ENCODE measurements at places on chromosomes 12 and 14. TPM values are rescaled to one million over a fixed set of nuclear protein-coding genes. Genes with fewer than 3 reads are reported as not detected.

- DNase-seq = no peak
Observed at GRCh38 chr14:76929927-76930326, 98.6 kb downstream of the IRF2BPL start.

DNA sequence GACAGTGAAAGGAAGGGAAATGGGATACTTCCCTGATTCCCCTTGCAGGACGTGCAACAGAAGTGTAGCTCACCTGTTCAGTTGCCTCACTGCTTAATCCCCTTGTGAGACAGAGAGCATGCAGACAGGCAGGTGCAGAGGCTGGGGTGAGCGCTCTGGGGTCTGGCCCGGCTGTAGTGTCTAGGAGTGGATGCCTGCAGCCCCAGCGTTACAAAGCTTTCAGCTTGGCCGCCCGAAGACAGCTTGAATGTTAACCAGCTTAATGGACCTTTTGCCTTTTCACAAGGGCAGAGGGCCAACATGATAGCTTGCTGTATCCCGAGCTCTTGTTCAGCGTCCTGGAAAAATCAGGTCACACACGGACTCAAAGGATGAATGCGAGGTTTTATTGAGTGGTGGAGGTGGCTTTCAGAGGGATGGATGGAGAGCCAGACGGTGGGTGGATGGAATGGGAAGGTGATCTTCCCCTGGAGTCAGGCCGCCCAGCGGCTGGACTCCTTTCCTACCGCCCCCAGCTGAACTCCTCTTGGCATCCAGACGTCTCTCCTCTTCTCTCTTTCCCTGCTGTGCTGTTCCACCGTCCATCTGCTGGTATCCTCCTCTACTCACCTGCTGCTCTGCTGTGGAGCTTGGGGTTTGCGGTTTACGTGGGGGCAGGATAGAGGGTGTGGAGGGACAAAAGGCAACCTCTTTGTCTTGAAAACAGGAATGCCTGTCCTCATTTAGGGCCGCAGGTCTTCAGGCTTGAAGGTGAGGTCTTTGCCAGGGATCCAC is 86.2 kb upstream of the RESF1 start:
- DNase-seq = no peak

DNA sequence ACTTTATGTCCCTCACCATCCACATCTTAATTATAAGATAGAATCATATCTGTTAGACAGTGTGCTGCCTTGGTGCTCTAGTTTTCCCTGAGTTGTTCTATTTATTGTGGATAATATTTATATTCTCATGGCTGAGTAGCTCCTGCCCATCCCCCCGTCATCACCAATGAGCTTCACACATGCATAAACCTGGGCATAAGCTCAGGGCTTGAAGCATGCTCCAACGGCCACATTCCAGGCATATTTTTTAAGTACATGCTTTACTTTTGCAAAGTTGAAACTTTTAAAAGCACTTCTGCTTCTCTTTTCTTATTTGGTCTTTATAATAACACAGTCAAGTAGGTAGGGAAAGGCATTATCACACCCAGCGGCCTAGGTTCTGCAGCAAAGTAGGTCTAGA is 3.4 kb upstream of the FBXO34 start:
- DNase-seq = no peak

- no peak for DNase-seq
Observed at GRCh38 chr12:49821373-49822287, 6.6 kb downstream of the NCKAP5L start.

DNA sequence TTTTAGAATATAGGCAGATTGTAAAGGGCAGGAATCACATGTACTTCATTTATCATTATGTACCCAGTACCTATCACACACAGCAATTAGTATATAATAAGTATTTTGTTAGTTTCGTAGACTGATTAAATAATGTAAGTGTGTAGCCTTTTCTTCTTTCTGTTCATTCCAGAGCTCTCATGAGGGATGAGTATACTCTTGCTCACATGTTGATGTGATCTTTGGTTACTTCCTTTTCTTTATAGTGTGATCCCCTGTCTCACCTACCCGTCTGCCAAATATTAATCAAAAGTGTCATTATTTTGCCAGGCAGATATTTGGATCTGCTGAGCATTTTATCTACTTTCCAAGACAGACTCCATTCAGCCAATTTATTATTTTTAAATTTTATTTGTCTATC is 156.1 kb downstream of the PCNX1 start:
- DNase-seq = no peak

- DNase-seq = no peak
Observed at GRCh38 chr14:98926801-98927200, 345.2 kb downstream of the BCL11B start.

DNA sequence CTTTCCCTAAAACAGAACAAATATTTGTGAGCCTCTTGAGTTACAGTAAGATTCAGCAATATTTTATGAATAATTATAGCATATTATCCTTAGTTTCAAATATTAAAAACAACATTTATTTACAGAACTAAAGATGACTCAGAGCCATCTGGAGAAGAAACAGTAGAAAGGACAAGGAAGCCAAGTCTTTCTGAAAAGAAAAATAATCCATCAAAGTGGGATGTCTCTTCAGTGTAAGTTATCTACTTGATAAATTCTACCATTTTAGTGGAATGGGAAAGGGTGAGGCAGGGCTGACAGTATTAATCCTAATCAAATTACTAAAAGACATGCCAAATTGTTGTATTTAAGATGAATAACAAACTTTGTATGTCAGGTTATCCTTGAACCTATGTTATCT is 88.1 kb downstream of the DNAI7 start:
- DNase-seq = no peak

DNA sequence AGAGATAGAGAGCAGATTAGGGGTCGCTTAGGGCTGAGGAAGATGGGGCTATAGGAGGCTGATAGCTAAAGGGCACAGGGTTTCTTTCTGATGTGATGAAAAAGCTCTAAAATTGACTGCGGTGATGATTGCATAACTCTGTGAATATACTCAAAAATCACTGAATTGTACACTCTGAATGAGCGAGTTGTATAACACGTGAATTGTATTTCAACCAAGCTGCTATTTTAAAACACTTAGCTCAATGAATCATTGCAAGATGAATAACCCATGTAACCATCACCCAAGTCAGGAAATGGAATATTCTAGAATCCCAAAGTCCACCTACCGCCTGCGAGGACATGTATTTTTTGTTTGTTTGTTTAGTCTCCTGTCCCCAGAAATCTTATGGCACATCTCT is 60.1 kb upstream of the CCND2 start:
- no peak for DNase-seq

GRCh38 chr12:74514098-74514872 is 23.4 kb upstream of the ATXN7L3B start:
- DNase-seq = no peak

GRCh38 chr12:88955531-88955930 is 375.3 kb upstream of the KITLG start:
- no peak for DNase-seq

DNA sequence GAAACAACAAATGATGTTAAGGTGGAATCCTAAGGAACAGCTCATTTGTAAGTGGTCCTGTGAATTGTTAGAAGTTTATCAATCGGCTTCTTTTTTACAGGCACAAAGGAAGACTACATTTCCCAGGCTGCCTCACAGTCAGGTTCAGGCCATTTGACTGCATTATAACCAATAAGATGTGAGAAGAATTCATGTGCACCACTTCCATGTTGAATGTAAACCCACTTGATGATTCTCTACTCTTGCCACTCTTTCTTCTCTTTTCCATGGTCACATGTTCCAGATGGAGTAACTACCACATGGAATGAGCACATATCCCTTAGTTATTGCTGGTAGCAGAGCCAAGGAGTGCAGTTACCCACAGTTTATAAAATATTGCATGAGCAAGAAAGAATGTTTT is 67.1 kb upstream of the GZMB start:
- DNase-seq = no peak

GRCh38 chr12:94488463-94488862 is 28.8 kb upstream of the CEP83 start:
- DNase-seq = no peak

- no peak for DNase-seq
Observed at GRCh38 chr12:124994437-124994975, 1.1 kb downstream of the BRI3BP start.

DNA sequence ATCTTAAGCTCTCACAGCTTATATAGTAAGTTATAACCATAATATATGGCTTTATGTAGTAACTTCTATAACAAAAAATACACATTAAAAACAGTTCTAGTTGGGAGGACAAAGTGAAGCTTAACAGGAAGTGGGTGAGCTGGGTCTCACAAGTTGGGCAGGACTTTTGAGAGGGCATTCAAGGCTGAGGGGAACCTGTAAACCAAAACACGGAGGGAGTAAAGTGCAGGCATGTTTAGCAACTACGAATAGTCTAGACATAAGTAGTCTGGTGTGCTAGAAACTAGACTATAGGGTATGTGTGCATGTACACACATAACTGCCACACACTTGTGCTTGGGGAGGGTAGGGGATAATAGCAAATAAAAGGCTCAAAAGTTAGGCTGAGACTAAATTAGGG is 14.2 kb upstream of the NEK9 start:
- no peak for DNase-seq

DNA sequence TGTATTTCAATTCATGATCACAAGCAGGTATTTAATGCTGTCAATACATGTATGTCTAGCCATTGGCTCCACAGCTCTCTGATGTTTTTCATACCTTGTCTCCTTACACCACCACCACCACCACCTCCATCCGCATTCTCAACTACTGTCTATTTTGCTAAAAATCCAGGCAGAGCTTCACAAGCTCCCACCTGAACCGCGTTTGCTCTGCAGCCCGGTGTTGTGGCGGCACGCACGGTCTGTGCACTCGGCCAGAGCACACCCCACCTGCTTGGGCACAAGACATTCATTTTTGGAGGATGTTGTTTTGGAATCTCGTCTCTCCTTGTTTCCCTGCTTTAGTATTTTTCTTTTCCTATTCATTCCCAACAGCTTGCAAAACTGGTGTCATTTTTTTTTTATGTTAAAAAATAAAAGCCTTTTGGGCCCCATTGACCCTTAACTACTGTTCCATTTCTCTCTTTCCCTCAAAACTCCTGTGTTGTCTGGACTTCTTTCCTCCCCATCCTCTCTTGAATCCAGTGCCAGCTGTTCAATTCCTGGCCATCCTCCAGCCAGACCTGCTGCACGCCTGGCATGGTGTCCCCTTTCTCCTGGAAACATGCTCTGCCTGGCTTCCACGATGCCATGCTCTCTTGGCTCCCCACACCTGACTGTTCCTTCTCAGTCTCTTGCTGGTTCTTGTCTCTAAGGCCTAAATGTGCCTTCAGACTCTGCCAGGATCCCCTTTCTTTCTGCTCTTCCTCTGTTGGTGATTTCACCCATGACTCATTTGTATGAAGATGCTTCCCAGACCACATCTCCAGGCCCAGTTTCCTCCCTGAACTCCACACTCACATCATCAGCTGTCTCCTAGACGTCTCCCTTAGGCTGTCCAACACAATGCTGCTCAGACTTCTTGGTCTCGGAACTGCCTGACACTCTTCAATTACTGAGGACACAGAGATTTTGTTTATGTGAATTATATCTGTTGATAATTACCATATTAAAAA is 37.9 kb downstream of the PIWIL1 start:
- no peak for DNase-seq

DNA sequence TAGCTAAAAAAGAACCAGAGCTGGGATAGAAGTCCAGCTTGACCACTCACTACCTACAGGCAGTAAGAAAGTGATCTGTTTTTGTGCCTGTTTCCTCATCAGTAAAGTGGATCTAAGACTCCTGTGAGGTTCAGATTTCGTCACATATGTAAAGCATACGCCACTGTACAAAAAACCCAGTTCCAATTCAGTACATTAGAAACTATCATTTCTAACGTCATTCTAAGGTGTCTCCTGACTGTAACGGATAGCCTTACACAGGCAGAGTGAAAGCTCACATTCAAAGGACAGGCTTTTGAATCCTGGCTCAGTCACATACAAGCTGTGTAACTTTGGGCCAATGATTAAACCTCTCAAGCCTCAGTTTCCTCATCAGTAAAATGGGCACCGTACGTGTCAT is 3.5 kb downstream of the SLC15A4 start:
- no peak for DNase-seq

Gene NTF3
- total RNA-seq = not detected
